RKO (cell line): ENCODE measurements at places on chromosomes 1 and 21.

DNA sequence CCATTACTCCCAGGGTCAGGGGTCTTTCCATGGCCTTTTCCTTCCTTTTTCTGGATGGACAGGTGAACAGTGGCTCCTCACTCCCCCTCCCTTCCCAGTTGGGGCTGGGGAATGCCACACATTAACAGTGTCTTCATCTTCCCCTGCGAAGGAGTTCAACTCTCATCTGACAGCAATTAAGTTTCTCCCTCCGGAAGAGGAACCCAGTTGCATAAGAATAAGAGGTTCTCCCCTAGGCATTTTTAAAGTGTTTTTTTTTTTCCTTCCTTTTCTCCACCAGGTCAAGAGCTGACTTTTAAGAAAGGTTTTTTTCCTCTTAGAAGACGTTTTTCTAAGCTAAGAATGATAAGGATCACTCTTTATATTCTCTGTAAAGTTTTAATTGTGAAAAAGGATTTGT, 42.3 kb upstream of the FASLG start:
- no peak for DNase-seq

- no peak for DNase-seq
Observed at GRCh38 chr1:206903687-206904086, 6.4 kb downstream of the IL24 start.

- DNase-seq: no peak
Observed at GRCh38 chr21:43893536-43894205, 28.6 kb downstream of the AGPAT3 start.

DNA sequence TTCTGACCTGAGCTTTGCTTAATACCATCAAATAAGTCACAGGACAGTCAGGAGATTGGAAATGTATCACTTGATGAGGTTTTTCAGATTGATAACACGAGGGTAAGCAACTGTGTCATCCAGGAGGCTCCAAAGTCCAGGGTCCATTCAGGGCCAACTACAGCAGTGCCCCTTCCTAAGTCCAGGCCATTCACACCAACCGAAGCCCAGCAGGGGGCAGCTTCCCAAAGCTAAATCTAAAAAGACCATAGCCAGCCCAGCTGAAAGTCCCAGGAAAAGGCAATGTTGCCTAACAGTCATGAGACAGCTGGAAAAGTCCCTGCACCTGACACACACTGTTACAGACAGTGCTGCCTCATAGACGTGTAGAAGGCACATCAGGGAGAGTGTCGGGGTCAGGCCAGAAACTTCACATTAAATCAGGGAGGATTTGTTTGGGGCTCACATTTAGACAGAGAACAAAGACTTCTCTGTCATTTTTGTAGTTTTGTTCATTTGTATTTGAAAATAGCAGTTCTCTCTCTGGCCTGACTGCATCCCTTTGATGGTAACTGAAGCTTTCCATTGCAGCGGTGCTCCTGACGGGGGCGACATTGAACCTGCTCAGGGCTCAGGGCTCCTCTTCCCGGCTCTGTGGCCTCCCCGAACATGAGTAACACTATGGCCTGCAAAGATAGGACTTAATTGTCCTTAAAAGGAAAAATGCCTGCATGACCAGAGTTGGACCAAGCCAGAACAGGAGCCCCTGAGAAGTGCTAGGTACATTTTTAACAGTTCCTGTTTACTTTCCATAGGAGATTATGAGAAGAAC, 200.4 kb downstream of the NRIP1 start:
- peak; percentile 8 for DNase-seq

GRCh38 chr1:61091455-61091854, 9.1 kb downstream of the NFIA start:
- no peak for DNase-seq

DNA sequence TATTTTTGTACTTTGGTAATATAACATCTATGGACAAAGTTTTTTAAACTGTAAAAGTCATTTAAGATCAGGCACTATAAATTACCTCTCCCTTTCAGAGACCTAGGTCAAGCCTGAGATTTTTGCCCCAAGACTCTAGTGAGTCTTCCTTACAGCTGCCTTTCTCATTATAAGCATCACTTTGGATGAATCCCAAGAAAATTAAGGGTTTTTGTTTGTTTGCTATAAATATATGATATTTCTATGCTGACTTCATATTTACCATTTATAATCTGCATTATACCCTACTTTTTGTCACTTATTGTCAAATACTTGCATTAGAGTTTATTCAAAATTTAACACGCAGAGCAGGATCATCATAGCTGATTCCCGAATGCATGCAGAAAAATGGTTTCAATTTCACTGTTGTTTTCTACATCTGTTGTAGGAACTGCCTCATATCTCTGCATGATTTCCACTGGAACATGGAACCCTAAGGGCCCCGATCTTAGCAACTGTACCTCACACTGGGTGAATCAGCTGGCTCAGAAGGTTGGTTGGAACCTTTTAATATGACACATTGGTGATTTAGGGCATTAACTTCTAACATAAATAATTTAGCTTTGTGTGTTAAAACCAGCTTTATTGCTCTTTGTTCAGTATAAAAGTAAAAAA, 150.0 kb downstream of the ADGRL2 start:
- no peak for DNase-seq

DNA sequence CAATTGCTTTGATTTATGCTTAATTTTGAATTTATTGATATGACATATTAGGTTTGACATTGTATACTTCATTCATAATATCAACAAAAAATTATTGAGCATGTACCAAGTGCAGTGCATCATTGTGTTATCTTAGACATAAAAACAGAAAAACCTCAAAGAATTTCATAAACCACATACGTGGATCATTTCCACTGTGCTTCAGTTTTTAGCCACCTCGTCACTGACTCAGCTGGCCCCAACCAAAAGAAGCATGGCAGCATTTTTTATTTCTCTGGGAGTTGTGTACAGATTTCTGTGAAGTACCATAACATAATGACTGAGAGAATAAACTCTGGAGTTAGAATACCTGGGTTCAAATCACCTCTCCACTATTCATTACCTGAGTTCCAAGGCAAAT, 95.6 kb upstream of the C1orf87 start:
- no peak for DNase-seq
